ENCODE measurements at places on chromosomes 13 and 19. TPM values are rescaled to one million over a fixed set of nuclear protein-coding genes. Genes with fewer than 3 reads are reported as not detected.

DNA sequence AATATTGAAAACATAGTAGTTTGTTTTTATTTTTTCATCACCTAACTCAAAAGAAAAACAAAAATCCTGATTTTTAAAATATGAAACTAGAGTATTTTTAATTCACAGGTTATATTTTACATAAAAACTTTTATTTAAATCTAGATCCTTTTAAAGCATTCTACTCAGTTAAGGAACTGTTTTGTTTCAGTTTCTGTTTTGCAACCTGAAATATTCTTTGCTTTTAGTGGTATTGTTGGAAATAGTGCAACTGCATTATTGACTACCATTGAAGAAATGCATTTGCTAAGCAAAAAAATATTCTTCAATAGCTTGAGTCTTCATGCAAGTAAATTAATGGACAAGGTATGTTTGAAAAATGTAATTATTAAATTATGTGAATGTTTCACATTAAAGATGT, 43.8 kb downstream of the COG6 start:
- no peak for DNase-seq

The ANKLE1 gene
- 5.9 TPM for total RNA-seq

DNA sequence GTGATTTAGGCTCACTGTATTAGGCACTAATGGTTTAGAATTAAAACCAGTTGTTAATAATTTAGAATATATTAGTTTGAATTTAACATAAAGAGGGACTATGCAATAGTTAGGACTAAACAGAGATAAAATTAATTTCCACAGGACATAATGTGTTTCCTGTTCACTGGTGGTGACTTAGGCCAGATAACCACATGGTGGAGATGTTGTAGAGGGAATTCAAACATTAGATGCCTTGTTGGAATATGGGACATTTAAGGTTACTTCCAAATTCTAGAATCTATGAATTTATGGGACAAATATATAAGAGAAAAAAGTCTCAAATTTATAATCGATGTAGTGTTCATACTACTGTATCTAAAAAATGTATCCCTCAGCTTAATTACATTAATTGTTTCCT, 615.5 kb upstream of the KLHL1 start:
- no peak for DNase-seq

- no peak for DNase-seq
These were observed 2.9 kb downstream of the CYP2S1 start for GRCh38 chr19:41195675-41196497.

DNA sequence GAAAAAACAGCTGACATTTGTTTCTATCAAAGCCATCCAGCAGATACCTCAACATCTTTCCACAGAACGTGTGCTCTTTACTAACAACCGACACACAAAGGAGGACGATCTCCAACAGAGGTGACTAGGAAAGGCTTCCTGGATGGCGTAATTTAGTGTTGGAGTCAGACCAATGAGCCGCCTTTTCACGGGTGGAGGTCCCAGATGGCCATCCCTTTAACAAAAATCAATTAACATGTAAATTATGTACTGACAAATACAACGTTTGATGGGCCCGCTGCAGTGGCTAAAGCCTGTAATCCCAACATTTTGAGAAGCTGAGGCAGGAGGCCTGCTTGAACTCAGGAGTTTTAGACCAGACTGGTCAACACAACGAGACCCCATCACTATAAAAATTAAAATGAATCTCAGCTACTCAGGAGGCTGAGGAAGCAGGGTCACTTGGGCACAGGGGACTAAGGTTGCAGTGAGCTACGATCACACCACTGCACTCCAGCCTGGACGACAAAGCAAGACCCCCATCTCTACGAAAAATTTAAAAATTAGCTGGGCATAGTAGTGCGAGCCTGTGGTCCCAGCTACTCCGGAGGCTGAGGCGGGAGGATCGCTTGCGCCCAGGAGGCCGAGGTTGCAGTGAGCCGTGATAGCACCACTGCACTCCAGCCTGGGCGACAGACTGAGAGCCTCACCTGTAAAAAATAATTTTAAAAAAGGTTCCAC, 1.2 kb upstream of the DPY19L3 start:
- DNase-seq = no peak

The PRTN3 gene
- not detected for total RNA-seq

DNA sequence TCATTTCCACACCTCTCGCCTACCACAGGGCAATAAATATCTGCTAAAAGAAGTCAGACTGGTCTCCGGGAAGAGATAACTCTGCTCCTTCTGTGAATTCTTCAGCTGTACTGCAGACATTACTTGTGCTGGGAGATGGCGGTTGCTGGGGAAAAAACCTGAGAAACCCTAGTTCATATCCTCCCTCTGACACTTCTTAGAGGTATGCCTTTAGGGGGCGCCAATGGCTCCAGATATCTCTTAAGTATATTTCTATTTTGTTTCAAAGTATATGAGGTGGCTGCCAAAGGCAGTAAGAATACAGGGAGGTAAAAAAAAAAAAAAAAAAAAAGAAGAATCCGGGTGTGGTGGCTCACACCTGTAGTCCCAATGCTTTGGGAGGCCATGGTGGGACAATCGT, 175.2 kb downstream of the PAN3 start:
- no peak for DNase-seq

DNA sequence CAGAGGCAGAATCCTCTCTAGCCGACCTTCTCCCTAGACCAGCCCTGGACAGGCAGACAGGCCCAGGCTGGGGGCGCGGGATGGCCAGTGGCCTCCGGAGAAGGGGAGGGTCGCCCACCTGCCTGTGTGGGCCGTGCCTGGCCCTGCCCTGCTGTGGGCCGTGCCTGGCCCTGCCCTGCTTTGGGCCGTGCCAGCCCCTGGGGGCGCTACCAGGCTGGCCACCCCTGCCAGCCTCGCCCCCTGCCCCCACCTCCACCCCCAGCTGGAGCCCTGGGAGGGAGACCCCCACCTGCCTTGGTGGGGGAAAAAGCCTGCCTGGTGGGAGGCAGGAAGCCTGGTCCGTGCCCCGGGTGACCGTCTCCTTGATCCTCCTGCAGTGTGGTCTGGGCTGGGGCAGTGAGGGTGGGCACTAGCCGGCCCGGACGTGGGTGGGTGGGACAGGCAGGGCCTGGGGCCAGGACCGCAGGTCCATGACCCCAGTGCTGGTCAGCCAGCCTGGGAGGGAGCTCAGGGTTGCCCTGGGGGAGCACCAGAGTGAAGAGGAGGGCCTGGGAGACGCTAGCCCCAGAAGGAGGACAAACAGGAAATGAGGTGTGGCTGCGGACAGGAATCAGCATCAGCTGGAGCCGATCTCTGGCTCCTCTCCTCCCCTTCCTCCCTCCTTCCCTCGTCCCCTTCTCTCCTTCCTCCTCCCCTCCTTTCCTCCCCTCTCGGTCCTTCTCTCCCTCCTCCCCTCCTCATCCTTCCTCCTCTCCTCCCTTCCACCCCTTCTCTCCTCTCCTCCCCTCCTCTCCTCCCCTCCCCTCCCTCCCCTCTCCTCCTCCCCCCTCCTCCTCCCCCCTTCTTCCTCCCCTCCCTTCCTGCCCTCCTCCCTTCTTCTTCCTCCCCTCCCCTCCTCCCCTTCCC, 5.1 kb upstream of the MKNK2 start:
- peak; percentile 69 for DNase-seq

- DNase-seq = no peak
These were observed 47.9 kb downstream of the DCT start for GRCh38 chr13:94431574-94431973.

The CGB3 gene
- total RNA-seq = 6.1 TPM

- no peak for DNase-seq
These were observed 110.2 kb upstream of the TSHZ3 start for GRCh38 chr19:31459430-31459829.

- no peak for DNase-seq
These were observed 135.1 kb downstream of the FREM2 start for GRCh38 chr13:38821770-38822551.

All from type B pancreatic cell (in vitro differentiated cells).